T-helper 17 cell (primary cell): ENCODE measurements at places on chromosomes 16 and 17.

- no peak for DNase-seq
Measured at GRCh38 chr16:48542966-48543365, 67.0 kb downstream of the N4BP1 start.

GRCh38 chr17:30422171-30422570 lies 43.4 kb downstream of the CPD start:
- DNase-seq = no peak

GRCh38 chr17:8611619-8612298 lies 18.8 kb downstream of the MYH10 start:
- no peak for DNase-seq

DNA sequence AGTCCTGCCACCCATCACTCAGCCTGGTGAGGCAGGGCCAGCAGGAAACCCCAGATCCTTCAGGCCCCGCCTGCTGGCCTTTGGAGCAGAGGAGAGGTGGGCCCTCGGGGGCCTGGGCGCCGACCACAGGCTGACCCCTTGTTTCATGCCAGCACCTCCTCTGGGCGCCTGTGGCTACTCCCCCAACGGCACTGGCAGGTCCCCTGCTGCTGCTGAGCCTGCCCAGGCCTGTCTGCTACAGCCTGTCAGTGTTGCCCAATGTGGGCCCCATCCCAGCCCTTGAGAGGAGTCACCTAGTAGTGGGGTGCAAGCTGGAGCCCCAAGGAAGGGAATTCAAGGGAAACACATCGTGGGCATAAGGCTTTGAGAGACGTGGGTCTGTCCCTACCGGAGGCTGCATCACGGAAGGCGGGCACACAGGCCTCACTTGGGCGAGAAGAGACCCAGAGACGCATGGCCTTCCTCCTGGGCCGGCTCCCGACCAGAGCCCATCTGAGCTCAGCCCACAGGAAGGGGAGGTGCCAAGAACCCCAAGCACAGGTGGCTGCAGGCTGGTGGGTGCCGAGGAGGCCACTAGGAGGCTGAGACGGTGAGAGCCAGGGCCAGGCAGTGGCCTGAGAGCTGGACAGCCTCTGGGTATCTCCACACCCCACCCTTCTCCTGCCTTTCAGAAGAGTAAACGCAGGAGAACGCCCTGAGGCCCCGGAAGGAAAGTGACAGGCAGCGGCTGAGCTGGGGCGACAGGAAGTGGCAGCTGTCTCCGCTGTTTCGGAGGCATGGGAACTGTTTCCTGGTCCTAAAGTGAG lies 8.0 kb upstream of the FASN start:
- DNase-seq = no peak

- DNase-seq = no peak
Measured at GRCh38 chr17:8670421-8670820, 39.9 kb upstream of the MYH10 start.

GRCh38 chr16:49200223-49200820 lies 81.3 kb downstream of the CBLN1 start:
- DNase-seq = no peak

DNA sequence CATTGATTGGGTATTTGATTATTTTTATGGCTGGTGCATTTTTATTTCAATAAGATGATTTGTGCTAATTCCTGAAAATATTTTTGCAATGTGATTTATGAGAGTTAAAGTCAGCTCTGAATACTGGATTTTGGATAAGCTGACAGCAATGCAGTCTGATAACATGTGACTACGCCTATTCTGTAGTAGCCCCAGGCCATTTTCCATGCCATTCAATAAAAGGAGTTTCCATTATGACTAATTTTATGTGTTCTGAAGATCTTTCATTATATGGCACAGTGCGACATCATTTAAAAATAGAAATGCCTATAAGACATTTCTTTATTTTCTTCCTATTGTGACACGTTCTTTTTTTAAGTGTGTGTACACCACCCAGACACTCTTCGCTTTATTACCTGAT lies 46.3 kb downstream of the KCNJ2 start:
- DNase-seq = no peak

- no peak for DNase-seq
Measured at GRCh38 chr16:50718061-50718760, 23.7 kb upstream of the CYLD start.

- no peak for DNase-seq
Measured at GRCh38 chr17:19311016-19311415, 51.5 kb downstream of the B9D1 start.

DNA sequence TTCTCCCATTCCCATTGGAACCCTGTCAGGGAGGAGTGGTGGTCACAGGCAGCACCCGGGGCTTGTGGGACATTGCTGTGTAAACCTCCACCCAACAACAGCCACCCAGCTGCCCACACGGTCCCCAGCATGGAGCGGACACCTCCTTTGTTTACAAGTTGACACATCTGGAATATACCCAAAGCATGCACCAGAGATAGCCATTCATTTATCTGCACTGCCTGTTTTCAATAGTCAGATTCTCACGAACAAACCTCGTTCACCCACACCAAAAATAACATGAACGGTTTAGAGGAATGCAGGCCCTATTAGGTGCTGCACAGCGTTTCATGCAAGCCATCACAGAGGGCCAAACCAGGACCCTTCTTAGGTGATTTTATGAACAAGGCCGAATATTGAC lies 244.8 kb downstream of the FOXL1 start:
- no peak for DNase-seq

GRCh38 chr17:17555906-17556305 lies 35.6 kb downstream of the PEMT start:
- no peak for DNase-seq

- DNase-seq = no peak
Measured at GRCh38 chr16:22216191-22216831, 10.2 kb downstream of the EEF2K start.

DNA sequence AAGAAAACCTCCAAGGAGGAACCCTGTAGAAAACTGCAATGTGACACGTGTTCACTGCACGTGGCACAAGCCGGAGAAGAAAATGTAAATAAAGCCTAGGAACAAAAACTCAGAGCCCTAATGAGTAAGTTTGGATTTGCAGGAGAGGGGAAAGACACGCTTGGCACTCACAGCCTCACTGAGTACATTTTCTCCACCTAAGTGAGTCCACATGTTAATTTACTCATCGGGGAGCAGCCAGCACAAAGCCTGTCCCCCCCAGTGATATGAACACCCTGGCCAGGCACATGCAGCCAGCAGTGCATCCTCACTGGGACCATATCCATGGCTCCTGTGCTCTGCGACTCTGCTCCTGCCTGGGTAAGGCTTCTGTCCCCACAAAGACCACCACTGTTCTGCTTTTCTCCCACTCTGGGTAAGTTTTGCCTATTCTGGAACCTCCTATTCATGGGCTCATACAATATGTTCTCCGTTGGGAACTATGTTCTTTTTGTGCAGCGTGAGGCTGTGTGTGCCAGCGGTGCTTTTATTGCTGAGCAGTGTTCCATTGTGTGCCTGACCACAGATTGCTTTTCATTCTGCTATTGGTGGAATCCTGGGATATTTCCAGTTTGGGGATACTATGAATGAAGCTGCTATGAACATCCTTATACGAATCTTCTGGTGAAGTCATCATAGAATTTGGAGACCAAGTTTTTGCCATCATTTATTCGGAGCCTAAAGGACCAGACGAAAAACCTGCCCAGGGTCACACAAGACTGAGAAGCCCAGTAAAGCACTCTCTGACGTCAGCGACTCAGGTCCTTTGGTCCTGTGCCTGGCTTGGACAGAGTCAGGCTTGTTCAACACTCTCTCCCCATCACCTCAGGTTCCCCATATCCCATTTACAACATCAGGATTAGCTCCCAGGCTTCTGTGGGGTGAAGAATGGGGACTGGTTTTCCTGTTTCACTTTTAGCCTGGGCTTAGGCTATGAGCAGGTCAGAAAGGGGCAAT lies 53.3 kb downstream of the RNF112 start:
- DNase-seq = no peak

- no peak for DNase-seq
Measured at GRCh38 chr17:75614006-75614405, 19.2 kb upstream of the SMIM5 start.

DNA sequence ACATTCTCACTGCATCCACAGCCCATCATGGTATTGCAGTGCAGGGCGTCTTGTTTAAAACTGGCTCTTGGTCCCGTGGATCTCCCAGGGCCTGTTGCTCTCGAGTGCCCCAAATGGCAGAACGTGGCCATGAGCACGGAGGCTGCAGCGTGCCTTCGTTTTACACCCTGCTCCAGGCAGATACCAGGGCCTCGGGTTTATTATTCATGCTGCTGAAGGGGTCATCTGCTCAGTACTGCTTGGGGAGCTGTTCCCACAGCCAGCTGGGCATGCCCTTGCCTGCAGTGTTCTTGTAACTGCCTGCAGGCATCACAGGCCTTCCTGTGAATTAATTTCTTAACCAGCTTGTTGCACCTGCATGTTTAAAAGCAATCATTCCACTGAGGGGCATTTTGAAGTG lies 129.7 kb upstream of the CHMP6 start:
- peak; percentile 47 for DNase-seq

DNA sequence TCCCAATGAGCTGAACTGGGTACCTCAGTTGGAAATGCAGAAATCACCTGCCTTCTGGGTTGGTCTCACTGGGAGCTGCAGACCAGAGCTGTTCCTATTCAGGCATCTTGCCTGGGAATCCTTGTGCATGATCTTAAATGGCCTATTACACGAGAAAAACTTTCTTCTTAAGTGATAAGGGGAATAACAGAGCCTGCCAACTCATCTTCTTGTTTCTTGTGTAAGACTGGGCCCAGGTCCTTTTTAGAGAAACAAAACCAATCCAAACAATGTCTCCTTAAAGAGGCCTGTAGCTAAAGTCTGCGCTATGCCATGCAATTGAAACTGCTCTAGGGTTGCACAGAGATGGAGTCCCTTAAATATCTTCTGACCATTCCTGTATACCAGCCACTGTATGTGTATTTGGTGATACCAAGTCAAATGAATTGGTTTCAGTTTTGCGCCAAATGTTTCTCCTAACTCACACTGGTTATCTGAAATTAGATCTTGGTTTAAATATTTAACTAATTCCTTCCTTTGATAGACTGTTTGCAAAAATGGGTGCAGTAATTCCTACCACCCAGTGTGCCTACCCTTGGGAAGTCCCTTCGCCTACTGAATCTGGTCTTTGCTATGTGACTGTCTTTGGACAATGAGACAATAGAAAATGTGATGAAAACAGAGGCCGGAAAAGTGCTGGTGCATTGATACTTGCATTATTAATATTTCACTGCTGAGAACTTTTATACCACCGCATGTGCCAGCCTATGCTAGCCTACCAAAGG lies 6.5 kb upstream of the CCL23 start:
- DNase-seq = no peak

- no peak for DNase-seq
Measured at GRCh38 chr17:2433696-2434095, 32.8 kb upstream of the MNT start.

DNA sequence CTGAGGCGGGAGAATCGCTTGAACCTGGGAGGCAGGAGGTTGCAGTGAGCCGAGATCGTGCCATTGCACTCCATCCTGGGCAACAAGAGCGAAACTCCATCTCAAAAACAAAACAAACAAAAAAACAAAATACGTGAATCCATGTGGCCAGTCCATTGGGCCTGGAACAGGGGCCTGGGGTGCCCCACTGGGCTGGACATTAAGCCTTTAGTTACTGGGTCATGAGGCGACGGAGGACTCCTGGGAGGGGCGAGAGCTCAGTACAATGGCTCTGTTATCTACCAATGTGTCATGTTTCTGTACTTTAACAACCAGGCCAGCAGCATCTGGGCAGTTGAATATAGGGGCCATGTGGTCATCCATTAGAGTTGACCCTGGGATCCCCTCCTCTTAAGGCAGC lies 18.9 kb upstream of the CLEC18A start:
- no peak for DNase-seq

- peak; percentile 66 for DNase-seq
Measured at GRCh38 chr16:15642557-15643047, 352 bp downstream of the MARF1 start.
